ENCODE measurements at places on chromosomes 2 and 18.

GRCh38 chr2:85741833-85742455 lies 11.8 kb upstream of the ATOH8 start:
- no peak for DNase-seq

DNA sequence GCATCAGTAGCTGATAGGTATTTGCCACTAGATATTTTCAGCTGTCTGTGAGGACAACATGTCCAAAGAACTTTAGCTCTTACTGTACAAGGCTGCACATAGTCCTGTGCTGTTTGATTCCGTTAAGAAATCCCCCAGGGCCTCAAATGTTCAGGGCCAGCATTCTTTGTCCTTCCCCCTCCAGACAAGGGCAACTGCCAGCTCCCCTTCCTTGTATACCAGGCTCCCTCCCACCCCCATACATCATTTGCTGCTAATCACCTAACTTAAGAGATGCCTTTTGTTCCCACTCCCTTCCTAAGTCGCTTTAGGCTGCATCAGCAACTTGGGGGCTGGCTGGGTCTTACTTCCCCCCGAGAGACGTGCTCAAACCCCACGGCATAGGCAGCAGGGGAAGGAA lies 138.7 kb downstream of the CDH20 start:
- no peak for DNase-seq

DNA sequence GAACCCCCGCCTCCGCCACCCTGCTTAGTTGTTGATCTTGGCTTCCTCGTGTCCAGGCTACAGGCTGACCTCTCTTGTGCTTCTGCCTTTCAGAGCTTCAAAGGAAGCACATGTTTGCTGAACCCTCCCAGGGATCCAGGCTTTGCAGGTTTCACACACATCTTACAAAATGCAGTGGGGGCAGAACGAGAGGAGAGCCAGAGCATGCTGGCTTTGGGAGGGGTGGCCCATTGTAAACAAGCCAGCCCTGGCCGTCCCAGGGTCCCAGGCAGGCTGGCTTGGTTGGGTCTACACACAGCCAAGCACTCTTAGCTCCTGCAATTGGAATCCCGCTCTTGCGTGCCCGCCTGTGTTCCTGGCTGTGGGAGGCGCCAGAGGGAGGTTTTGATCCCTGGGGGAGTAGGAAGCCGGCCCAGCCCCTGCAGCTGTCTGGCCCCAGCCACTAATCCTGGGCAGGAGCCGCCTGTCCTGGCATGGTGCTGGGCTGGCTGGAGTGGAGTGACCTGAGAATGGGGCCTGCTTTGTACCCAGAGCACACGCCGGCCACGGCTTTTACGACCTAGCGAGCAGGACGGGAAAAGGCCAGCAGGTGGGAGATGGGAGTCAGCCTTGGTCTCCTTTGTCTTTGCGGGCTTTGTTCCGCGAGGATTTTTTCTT lies 53.9 kb downstream of the SH3BP4 start:
- no peak for DNase-seq

- no peak for DNase-seq
Observed at GRCh38 chr2:221124532-221125240, 447.4 kb downstream of the EPHA4 start.

- DNase-seq: no peak
Observed at GRCh38 chr2:149463328-149464002, 124.1 kb downstream of the MMADHC start.

GRCh38 chr2:239912171-239912937 lies 112.8 kb downstream of the NDUFA10 start:
- DNase-seq: peak; percentile 46

DNA sequence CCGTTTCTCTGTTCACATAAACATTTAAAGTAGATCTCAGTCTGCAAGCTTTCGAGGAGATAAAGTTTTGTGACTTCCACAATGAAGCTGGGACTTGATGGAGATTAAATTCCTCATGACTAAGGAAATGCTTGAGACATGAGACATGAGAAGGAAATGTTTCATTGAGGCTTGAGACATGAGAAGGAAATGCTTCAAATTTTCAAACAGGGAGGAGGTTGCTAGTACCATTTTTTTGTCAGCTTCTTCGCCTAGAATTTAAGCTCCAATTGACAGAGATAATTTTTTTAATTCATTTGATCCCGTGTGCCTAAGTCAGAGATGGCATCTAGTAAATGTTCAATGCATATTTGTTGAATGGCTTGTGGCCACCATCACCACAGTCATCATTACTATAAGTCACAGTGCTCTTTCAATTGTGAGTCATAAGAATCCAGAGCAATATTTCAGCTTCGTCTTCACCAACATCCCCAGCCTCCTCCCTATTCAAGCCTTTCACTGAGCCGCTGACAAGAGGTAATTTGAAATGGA lies 543 bp upstream of the MARCHF4 start:
- DNase-seq: no peak

DNA sequence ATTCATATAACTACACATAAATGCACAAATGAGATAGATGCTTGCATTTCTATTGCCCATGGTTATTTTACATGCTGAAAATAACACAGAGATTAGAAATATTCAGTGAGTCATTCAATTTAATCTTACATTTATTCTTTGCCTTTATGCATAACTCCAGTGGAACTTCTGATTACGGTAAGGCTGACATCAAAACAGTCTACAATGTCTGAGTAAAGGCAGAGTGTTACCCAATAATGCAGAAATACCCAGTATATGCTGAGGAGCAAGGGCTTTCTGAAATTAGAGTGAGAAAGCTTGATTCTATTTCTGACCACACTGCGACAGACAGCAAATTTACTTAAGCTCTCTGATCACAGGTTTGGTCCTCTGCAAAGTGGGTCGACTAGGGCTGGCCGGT lies 9.2 kb downstream of the NMI start:
- DNase-seq: no peak

GRCh38 chr18:10304853-10305252 lies 149.6 kb upstream of the APCDD1 start:
- DNase-seq: no peak

- DNase-seq: no peak
Observed at GRCh38 chr2:212465456-212465855, 73.1 kb downstream of the ERBB4 start.

GRCh38 chr2:222303045-222303827 lies 4.4 kb upstream of the PAX3 start:
- DNase-seq: no peak

DNA sequence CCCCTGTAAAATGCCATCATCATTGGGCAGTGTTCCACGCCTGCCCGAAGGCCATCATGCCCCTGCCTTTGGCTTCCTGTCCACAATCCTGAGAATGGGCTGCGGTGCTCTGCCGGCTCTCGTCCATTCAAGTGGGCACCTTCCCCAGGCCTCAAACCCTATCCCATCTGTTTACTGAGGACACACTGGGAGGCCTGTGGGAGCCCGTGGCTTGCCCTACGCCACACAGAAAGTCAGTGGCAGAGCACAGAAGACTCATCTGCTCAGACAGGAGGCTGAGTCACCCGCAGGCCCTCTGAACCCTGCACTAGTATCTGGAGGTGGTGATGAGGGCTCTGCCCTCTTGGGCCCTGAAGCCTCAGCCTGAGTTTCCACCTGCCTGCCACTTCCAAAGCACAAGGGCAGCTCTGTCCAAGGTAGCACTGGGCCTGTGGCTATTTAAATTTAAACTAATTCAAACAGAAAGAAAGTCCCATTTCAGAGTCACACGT lies 19.1 kb upstream of the ANKRD53 start:
- peak; percentile 50 for DNase-seq

- DNase-seq: no peak
Observed at GRCh38 chr2:34102339-34102738, 503.2 kb upstream of the FAM98A start.

- DNase-seq: no peak
Observed at GRCh38 chr2:195392446-195393336, 264.3 kb upstream of the SLC39A10 start.

- no peak for DNase-seq
Observed at GRCh38 chr2:34093790-34094189, 494.7 kb upstream of the FAM98A start.

GRCh38 chr2:170503971-170504809 lies 210.9 kb upstream of the SP5 start:
- DNase-seq: no peak

DNA sequence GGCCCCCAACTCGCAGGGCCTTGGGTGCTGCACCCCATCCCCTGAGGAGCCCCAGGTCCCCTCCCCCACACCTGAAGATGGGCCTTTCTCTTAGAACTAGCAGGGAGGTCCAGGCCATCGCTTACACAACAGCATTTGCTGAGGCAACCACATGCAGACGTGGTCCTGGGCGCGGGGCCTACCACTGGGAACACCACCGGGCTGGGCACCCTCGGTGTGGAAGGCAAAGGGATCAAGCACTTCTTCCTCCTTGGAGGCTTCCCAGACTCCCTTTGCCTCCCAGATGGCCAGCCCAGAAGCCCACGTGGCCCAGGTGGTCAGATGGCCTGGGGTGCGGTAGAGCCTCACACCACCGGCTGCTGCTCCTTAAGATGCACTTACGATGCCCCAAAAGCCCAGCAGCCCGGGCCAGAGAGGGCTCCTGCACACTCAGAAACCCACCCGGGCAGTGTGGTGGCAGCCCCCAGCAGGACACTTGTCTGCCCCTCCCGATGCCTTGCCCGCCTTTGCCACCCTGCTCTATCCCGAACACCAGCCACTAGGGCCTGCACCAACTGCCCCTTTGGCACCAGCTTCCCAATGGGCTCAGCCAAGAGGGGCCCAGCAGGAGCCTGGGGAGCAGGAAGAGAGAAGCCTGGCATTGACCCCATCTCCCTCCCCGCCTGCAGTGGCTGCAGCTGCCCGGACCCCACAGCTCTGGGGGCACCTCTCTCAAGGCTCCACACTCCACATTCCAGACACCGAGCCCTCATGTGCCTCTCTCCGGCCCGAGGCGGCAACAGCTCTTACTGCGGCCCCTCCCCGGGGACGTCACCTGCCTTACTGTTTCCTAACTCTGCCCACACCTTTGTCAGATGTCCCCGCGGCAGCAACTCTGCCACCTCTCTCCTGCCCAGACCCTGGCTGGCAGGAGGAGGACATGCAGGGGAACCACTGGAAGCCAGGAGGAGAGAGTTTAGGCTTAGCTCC lies 13.9 kb upstream of the MLPH start:
- no peak for DNase-seq

- DNase-seq: no peak
Observed at GRCh38 chr2:233058717-233059546, 1.2 kb upstream of the INPP5D start.

- no peak for DNase-seq
Observed at GRCh38 chr2:9681427-9681817, 50.6 kb upstream of the YWHAQ start.

GRCh38 chr2:86272111-86272510 lies 65.3 kb downstream of the REEP1 start:
- DNase-seq: no peak

DNA sequence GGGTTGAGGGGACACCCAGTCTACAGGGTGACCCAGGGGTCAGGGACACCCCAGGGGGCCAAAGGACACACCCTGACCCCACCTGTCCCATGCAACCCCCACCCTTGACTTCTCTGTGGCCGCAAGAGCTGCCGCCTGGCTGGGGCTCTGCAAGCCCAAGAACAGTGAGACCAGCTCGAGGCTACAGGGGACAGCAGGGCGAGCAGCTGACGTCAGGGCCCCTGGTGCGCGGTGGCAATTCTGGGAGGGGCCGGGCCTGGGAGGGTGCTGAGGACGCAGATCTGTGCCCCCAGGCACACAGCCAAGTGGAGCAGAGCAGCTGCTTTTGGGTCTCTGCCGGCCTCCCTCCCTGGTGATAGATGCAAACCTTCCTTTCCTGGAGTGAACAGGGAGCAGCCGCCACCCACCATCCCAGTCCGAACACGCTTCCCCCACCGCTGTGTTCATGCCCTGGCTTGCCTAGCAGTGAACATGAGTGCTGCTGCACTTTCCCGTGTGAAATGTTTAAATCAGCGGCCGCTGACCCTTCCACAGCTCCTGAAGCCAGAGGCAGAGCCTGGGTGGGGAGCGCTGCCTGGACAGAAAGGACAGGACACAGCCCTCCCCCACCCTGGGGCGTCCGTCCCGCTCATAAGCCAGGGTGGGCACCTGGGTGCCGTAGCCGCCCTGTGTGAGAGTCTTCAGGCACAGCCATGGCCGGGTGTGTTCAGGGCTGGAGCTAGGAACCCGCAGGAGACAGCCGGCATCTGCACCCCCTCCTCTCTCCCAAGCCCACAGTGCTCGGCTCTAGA lies 46.9 kb downstream of the SLC66A2 start:
- peak; percentile 39 for DNase-seq

GRCh38 chr2:14872779-14873325 lies 240.3 kb downstream of the LRATD1 start:
- no peak for DNase-seq

DNA sequence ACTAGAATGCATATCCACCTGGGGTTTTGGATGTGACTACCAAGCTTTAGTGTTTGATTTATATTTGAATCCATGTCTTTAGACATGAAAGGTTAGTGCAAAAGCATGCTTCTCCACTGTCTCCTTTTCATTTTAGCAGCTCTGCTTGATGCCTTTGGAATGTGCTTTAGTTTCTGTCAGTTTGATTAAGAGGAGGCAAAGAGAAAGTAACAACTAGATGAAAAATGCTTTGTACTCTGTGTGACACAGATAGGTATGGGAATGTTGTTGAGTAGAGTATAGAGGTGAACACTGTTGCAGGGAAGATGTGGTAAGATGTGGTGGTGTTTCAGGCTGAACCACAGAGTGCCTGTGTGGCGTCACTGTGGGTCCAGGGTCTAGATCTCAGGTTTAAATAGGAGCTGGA lies 19.8 kb downstream of the PIK3C3 start:
- DNase-seq: no peak

- DNase-seq: no peak
Observed at GRCh38 chr2:39779341-39779851, 338 bp upstream of the THUMPD2 start.

DNA sequence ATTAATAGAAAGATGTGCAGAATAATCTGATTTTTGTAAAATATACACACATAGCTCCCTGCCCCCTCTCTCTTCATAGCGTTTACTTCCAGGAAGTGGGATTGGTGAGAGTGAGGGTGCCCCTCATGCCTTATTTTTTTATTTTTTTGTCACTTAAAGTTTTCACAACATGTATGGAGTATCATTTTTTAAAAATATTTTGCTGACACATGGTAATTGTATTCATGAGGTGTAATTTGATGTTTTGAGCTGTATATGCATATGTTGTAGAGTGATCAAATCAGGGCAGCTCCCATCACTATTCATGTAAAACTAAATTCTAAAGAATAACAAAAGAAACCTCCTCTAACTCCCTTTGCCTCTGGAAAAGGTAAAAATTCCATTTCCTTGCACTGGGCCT lies 74.7 kb downstream of the VSNL1 start:
- DNase-seq: no peak

- no peak for DNase-seq
Observed at GRCh38 chr2:60596411-60596810, 43.0 kb upstream of the BCL11A start.

GRCh38 chr2:85184990-85185389 lies 51.8 kb downstream of the TCF7L1 start:
- no peak for DNase-seq

GRCh38 chr2:200862532-200863000 lies 1.9 kb downstream of the CLK1 start:
- peak; percentile 70 for DNase-seq

DNA sequence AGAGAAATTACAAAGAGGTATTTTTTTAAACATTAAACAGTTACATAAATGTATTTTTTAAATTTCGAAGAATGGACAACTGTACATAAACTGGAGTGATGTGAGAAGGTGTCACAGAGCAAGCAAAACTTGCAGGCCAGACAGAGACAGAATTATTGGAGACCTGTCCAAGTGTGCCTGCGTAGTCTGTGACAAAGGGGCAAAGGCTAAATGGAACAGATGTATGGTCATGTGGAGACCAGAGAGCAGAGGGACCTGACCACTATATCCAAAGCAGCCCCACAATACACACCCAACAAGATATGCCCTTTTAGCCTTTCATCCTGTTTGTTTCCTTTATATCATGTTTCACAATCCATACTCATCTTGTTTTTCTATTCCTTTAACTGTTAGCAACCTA lies 225.3 kb upstream of the VWC2L start:
- no peak for DNase-seq
